Stimulated activated CD4-positive, alpha-beta T cell treated with anti-CD3 and anti-CD28 coated beads, Interleukin-15, amount 100 ng/mL, for 1 hour (primary cell): ENCODE measurements at places on chromosomes 5 and 9.

- DNase-seq, result no peak
Observed at GRCh38 chr5:169636477-169637084, 494 bp upstream of the DOCK2 start.

DNA sequence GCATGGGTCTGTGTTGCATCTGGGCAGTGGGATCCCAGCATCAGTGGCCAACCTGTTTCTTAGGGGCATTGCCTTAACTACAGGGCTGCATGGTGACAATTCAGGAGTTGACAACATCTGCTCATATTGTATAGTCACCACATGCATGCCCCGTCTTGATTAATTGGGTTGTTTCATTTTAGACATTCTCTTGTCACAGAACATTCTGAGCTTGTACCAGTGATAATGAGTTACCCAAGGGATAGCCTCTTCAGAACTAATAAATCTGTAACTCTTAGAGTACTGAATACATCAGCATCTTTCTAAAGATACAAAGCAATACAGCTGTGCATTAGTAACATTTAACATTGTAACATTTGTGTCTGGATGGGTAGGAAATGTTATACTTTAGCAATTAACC lies 426.5 kb upstream of the CD180 start:
- DNase-seq, result no peak

DNA sequence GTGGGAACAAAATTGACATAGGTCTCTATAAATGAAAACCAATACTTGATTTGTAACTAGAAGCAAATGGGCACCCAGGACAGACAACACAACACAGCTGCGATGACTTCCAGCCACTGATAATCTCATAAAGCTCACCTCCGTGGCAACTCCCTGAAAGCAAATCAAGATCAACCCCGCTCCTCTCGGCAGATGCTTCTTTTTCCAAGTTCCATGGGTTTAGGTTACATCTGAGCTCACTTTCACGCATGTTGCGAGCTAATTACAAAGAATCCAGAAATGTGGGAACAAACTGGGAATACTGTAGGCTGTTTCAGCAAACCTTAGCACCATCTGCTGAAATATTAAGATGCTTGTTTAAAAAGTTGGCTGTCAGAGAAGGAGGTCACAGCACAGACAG lies 153.9 kb downstream of the ELAVL2 start:
- DNase-seq, result no peak

- DNase-seq, result no peak
Observed at GRCh38 chr9:114349713-114350480, 20.2 kb downstream of the ORM2 start.

GRCh38 chr9:133832877-133833276 lies 94.7 kb upstream of the SARDH start:
- DNase-seq, result no peak

DNA sequence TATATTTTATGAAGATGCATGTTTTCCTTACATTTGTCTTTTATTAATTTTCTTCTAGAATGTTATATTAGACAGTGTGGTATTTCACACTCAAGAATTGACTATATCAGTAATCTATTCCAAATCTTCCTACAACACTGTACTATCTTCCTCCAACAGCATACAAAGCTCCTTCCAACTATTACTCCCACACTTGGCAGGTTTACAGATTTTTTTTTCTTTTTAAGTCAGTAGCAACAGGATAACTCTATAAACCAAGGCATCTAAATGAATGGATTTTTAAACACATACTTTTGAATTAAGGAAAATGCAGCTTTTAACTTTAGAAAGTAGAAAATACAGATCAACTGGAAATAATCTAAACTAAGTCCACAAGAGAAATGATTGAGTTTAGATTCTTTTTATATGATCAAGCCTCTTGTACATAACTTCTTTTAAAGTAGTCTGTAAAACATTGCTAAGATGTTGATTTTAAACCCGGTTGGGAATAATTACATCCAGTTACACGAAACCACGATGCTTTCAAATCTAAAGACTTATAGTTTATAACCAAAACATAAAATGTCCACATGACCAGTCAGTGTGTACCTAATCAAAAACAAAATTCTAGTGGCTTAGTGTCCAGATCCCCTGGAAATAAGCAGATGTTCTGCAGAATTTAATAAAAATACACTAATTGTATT lies 281.6 kb downstream of the ADAMTS6 start:
- no peak for DNase-seq

GRCh38 chr9:13502484-13502883 lies 223.0 kb upstream of the MPDZ start:
- no peak for DNase-seq

DNA sequence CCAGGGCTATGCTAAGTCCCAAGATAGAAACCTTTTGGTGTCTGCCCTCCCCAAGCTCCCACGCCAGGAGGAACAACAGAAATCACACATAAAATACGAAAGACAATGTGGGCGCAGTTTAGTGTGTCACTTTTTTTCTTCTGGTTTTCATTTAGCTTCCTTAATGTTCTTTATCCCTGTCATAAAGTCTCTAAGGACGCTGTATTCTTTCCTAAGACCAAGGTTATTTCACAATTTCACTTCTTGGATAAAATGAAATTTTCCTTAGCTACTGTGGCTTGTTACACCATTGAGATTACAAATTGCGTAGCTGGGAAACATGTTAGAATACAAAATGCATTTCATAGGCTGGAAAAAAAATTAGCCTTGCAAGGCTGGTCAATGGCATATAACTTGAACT lies 85.4 kb downstream of the GLIS3 start:
- DNase-seq, result no peak

DNA sequence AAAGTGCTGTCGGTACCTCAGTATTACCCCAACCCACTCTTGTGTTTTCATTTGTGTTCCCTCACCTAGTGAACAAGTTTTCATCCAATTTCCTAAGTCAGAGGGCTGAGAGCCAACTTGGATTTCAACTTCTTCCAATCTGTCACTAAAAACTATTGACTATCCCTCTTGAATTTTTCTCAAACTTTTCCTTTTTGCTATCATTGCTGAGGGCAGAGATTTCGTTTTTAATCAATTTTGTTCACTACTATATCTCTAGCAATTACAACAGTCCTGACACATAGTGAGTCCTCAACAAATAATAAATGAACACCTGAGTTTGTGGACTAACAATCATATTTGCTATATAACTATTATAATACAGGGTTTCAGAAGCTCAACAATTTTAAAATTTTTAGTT lies 29.0 kb downstream of the MEIKIN start:
- no peak for DNase-seq

DNA sequence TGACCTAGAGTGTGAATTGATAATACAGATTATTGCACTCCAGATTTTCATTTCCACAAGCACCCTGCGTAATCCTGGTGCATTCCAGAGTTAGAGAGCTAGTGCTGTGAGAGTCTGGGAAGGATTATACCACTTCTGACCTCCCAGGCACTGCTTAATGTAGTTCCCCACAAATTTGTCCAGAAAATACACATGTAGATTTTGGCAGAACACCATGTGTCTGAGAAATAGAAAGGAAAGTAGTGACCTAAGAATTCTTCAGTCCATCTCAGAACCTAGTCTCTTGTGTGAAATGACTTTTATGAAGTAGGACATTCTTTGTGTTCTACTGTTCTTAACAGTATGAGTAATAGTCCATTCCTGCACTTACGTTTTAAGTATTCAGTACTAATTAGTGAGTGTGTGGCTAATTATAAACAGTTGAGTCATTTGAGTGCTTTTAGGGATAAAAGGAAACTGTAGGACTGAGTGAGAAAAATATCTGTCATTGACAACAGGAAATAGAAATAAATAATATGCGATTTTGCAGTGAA lies 27.8 kb upstream of the PTPDC1 start:
- DNase-seq, result no peak
